ENCODE measurements at places on chromosomes 4 and X.

DNA sequence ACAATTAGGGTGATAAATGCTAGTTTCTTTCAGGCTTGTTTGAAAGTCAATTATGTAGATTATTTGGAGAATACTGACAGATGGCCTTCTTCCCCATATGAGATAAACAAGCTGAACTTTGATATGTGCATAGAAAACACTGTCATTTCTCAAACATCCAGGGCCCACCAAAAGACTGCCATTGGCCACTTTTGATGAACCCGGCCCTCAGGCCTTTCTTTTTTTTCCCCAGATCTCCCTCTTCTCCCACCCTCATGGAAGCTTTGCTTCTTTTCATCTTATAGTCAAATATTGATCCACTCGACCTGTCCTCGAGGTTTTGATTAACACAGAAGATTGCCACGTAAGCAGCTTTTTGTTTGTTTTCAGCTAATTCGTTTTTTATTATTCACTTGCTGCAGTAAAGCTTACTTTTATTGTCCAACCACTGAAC, 377.4 kb downstream of the SMARCA1 start:
- no peak for DNase-seq

GRCh38 chrX:10597871-10598270, 22.5 kb downstream of the MID1 start:
- DNase-seq: no peak

GRCh38 chrX:53089224-53089842, 4.6 kb upstream of the KANTR start:
- DNase-seq: no peak

GRCh38 chrX:85024562-85024961, 20.9 kb downstream of the APOOL start:
- no peak for DNase-seq

GRCh38 chrX:81377329-81377728, 175.4 kb downstream of the SH3BGRL start:
- DNase-seq: no peak

GRCh38 chrX:56762707-56763555, 33.9 kb downstream of the NBDY start:
- DNase-seq: no peak

DNA sequence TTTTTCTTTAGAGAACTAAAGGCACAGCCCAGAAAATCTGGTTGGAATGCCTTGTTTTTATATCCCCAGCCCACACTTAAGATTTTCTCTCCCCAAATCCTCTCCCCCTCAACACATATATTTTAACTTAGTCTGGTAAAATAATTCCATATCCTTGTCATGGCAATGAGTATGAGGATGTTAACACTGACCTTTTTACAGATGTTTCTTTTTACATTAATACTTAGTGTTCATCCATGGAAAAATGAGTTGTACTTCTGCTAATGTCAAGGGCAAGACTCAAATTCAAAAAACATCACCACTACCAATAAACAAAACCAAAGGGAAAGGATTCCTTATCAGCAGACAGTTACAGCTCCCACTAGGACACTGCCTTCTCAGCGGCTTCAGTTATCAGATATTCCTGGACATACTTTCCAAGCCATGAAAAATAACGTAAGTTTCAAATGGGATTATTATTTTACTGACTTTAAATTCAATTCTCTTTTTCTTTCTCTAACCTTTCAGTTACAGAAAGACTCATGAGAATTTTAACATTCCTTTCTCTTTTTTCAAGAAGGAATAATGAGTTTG, 83.3 kb downstream of the RASL11B start:
- no peak for DNase-seq

GRCh38 chrX:125293850-125294780, 25.6 kb upstream of the TEX13C start:
- DNase-seq: no peak

GRCh38 chr4:165461159-165461821, 82.5 kb downstream of the CPE start:
- no peak for DNase-seq

DNA sequence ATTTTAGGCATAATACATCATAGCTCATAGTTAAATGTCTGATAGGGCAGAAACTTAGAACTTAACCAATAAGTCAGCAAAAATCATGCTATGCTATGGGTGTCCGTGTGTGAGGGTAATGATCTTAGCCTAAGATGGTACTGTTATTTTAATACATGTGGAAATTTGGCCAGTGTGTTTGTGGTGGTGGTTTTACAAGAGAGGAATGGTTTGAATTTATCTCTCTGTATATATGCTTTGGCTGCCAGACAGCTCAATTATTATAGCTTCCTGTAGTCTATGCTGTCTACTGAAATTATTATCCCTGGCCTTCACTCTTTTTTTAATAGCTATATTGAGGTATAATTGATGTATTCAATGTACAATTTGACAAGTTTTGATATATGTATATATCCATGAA, 21.3 kb downstream of the ZNF330 start:
- DNase-seq: no peak
